ENCODE measurements at places on chromosomes 11 and 22.

DNA sequence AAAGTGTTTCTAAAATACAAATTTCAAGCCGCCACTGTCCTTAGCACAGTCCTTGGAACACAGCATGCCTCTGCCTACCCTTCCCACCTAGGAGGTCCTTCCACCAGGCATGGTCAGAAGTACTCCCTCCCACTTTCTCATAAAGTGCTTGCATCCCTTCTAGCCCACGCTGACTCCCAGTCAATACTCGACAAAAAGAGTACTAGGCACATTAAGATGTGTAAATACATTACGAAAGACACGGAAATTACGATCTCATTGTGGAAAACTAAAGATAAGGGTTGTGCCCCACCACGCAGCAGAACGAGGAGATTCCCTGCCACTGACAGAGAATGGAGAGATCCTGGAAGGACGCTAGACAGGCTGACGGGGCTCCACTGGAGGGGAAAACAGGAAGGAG, 13.5 kb downstream of the CHKA start:
- DNase-seq, result no peak

DNA sequence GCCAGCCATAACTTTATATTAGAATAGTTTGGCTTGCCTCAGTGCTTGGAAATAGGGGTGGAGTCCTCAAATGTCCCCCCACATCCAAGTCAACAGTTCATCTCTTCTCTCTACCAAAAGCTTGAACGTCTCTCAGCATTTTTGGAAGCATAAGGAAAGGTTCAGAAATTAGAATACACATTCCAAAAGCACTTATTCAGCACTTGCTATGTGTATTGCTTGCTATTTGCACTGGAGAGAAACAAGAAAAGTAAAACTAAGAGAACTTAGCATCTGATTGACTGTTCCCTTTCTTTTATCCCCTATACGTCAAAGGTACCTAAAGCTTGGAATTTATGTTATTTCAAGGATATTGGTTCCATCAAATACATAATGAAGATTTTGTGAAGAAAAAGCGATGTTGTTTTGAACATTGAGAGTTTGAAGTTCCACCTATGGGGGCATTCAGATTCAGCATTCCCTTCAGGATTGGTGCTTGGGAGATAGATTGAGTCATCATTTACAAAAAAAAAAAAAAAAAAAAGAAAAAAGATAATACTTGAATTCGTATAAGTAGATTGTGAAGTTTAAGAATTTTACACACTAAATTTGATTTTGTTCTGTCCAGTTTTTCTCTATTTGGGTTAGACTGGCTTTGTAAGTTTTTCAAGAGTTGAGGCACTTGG, 1.3 kb downstream of the TBRG1 start:
- DNase-seq, result no peak

DNA sequence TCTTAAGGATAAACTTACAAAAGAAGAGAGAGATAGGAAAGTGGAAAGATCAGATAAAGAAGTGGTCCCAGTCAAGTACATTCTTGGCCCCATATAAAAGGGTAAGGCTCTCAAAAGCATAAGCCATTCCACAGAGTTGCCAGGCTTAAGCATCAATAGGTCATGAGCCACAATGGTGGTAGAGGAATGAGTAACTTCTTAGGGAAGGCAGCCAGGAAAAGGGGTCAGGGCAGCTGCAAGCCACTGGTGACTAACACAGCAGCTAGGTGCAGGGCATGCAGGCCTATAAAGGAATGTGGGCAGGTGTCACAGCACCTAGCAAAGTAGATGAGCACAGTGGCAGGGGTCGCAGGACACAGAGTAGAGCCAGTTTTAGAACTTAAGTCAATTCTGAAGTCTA, 302.6 kb upstream of the FAT3 start:
- DNase-seq, result no peak

DNA sequence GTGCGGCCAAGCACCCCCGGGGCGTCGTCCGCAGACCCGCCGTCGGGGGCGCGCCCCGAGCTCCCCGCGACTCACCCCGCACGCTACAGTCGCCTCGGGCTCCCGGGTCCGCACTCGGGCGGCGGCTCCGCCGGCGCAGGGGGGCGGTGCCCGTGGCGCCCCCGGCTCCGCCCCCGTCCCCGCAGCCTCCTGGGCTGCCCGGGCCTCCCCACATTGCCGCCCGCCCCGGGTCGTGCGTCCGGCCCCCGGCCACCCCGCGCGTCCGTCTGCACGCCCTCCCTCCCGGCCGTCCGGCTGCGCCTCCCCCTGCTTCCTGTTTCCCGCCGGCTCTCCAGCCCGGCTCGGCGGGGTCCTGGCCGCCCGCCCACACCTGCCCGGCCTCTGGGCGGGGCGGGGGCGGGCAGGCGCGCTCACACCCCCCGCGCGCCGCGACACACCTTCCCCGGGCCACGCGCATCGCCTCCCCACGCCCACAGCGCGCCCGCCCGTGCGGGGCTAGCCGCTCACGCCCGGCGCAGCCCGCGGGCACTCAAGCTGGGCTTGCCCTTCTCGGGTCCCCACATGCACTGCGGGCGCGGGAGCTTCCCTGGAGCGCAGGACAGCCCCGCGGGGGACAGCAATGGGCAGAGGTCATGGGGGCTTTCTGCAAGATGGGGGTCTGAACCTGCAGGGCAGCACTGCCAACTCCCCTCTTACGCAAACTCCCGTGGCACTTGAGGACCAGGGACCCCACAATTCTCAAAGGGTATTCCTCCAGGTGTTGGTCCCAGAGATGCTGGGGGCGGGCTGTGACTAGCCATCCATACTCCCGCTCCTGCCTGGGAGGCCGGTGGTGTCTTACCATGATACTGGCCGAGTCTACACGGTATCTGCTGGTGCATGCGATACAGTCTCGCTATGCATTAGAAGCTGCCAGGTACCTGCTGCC, at the start of gene CARD10:
TSS of gene CARD10 (minus strand) at position 148 of the 928 bp plus-strand sequence. CDS start 215 bp downstream, outside the sequence.
- peak; percentile 56 for DNase-seq

- DNase-seq, result peak; percentile 30
Measured at GRCh38 chr22:47337161-47337621, 574.7 kb downstream of the TBC1D22A start.

DNA sequence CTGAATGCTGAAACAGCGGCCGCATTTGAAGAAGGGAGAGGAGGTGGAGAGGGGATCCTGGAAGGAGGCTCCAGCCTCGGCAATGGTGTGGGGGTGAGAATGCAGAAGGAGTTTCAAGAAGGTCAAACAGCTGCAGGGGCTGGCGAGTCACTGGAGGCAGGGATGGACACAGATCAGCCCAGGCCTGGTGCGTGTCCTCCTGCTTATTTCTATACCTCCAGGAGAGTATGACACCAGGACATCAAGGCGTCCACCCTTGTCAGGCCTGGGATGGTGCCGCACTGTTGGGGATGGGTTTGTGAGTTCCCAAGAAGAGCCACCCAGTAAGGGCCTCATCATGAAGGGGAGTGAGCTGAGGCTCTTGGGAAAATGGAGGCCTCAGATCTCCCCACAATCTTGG, 23.1 kb downstream of the IGLL1 start:
- DNase-seq, result no peak

DNA sequence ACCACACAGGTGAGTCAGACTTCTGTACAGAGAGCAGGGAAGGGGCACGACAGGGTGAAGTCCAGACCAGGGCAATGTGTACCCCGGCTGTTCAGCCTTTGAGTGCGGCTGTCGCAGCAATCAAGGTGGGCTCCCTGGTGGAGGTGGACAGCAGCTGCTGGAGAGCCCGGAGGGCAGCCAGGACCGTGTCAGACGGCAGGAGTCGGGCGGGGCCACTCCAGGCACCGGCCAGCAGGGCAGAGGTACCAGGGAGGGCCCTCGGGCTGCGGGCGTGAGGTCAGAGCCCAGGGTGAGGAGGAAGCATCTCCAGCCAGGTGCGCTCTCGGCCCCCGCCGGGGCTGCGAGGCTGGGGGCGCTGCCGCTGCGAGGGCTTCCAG, 802 bp upstream of the PIM3 start:
- no peak for DNase-seq

- DNase-seq, result no peak
Measured at GRCh38 chr11:35324981-35325380, 94.4 kb downstream of the SLC1A2 start.

- DNase-seq, result peak; percentile 15
Measured at GRCh38 chr11:58616594-58616993, 5.9 kb upstream of the CNTF start.

DNA sequence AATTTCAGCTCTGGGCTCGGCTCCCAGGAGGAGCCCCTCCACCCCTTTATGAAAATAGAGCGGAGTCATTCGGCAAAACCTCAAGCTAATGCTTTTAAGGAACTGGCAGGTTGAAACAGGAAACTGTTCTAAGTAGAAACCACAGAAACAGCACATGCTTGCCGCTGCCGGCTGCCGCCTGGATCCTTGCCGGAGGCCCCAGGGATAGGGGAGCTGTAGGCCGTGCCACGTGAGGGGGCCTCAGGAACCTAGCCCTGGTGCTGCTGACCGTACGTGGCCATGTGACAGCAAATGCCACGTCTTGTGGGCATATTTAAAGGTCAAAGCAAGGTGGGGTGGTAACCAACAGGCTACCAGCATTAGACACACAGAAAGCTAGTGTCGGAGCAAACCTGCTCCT, 77.9 kb upstream of the TIMP3 start:
- DNase-seq, result peak; percentile 96

DNA sequence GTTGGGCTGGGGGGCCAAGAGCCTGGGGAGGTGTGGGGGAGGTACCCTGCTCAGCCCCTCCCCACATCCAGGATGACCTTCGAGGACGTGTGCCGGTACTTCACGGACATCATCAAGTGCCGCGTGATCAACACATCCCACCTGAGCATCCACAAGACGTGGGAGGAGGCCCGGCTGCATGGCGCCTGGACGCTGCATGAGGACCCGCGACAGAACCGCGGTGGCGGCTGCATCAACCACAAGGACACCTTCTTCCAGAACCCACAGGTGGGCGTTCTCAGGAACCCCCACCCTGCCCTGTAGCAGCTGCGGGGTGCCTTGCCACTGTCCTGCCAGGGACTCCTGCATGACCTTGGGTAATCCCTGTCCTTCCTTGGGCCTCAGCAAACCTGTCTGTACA, 10.0 kb upstream of the MYO7A start:
- DNase-seq, result no peak

DNA sequence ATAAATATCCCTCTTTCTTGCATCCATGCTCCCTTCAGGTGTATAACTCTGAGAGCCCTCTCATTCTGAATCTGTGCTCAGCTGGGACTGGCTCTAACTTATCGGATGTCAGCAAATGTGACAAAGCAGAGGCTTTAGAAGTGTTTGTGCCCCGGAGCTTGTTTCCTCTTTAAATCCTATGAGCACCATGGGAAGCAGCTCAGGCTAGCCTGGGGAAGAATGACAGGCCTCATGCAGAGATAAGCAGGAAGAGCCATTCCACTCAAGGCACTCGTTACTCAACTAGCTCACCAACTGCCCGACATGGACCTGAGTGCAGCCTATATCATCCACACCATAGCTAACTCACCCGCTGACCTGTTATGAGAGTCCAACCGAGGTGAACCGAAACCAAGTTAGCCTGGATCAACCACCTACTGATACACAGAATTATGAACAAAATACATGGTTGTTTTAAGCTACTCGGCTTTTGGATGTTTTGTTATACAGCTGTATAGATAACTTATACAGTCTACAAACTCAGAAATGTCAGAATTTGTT, 990.7 kb downstream of the NTM start:
- no peak for DNase-seq

DNA sequence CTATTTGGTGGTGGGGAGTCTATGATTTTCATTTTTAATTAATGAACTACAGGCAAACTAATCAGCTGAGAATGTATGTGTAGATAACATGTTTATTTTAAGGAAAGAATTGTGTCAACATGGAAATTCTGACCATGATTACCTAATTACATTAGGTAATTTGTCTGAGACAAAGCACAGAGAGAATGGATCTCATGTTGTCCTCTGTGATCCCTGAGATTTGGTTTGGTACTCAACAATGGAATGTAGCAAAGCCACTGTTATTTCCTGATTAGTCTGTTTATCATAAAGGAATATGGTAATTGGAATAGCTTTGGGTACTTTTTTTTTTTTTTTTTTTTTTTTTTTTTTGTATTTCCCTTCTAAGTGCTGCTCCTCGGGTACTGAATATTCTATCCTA, 718.8 kb upstream of the ARHGAP42 start:
- no peak for DNase-seq

GRCh38 chr11:114077482-114078305, 18.2 kb downstream of the ZBTB16 start:
- no peak for DNase-seq

- peak; percentile 20 for DNase-seq
Measured at GRCh38 chr11:6681949-6682348, 1.2 kb downstream of the MRPL17 start.

- no peak for DNase-seq
Measured at GRCh38 chr11:93221539-93221938, 23.7 kb upstream of the SLC36A4 start.

DNA sequence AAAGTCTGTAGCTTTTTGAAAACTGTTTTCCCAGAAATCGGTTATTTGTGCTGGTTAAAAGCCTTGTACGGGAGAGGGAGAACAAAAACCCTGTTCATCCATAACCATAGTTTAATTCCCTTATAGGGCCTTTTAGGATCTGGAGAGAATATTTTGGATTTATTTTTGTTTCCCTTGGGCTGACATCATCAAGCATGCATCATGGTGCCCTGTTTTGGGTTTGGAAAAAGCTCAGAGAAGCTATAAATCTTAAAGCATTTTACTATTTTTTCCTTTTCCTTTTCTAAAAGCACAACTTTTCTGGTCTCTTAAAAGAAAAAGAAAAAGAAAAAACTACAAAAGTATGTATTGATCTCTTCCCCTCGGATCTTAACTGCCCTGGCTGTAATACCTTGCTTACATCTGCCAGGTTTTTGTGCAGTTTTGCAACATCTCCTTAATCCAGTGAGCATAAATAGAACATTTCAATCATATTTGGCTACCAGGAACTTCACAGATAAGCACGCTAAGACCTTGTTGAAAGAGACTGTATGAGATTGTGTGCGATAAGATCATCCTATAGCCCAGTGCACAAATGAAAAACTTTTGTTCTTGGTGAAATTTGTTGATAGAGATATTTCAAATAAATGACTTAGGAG, 88.0 kb downstream of the ZBTB16 start:
- DNase-seq, result no peak

DNA sequence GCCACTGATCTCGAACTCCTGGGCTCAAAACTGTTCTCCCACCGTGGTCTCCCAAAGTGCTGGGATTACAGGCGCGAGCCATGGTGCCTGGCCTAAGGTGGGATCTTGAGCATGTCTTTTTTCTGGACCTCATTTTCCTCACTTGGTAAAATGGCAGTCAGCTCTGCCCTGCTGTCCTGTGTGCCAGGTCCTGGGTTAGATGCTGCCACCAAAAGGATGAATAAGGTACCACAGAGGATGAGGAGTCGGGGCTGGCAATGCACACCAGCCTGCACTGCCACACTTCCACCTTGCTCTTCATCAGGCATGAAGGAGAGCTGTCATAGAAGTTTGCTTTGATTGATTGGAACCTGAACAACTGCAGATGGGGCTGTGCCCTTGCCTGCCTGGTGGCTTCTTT, 32.3 kb downstream of the ACO2 start:
- no peak for DNase-seq

- DNase-seq, result peak; percentile 31
Measured at GRCh38 chr22:22935546-22936157, 48.0 kb downstream of the IGLL5 start.

- peak; percentile 81 for DNase-seq
Measured at GRCh38 chr11:27473017-27473406, 422 bp upstream of the LGR4 start.
